ENCODE measurements at places on chromosomes 16 and 17.

GRCh38 chr16:13920510-13920818 is 510 bp downstream of the ERCC4 start:
- no peak for DNase-seq

DNA sequence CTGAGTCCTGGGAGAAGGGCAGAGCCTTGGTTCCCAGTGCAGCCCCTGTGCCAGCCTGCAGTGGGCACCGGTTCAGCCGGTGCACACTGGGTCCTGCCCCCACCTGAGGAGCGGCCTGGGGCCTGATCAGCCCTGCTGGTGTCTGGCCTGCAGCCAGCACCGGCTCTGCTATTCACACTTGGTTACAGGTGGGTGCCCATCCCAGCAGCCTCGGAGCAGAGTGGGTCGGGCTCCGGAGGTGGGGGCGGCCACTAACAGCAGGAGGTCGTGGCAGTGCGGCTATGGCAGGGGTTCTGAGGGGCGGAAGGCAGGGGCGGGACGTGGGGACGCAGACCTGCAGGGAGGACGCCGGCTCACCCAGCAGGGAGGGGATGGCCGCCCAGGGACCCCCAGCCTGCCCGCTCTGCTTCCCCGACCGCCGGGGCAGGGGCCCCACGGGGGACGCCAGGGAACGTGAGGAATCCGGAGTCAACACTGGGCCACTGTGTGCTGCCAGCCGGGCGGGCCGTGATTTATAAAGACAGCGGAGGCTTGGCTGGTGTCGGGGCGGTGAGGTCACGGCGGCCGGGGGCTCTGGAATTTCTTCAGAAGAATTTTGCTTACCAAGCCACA is 20.3 kb downstream of the METRNL start:
- no peak for DNase-seq

GRCh38 chr17:50087912-50088405 is 7.2 kb upstream of the PDK2 start:
- no peak for DNase-seq

DNA sequence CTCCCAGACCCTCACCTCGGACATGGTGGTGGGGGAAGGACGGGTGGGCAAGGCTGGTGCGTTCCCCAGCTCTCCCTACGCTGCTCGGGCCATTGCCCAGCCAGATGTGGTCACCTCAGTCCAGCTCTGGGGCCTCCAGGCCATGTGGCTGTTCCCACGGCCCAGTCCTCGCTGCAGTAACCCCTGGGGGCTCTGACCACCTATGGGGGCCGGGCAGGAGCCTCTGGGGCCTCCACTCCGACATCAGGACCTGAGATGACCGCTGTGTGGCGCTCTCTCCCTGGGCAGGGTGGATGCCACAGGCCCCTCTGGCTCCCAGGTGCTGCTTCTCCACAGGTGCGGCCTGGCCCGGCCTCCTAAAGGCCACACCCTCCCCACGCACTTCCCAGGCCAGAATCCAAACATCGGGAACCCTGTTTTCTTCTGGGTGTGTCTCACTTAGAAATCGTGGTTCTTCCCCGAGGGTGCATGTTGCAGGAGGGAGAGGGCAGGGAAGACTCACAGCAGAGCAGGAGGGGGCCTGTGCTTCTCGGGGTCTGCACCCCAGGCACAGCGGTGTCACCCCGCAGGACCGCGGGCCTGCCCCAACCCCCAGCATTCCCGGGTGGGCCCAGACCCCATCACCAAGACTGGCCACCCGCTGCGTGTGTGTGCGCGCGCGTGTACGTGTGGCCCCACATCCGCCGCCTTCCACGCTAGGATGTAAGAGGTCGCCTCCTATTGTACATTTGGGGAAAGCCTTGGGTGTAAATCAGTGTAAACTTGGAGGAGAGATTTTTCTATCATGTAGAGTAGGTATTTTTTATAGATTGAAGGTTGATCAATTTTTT is 5.9 kb upstream of the CAPN15 start:
- no peak for DNase-seq

Data from AG09309 (cell line).